Left renal cortex interstitium (tissue), 4 donors: ENCODE measurements at places on chromosomes 12 and 14. TPM values are rescaled to one million over a fixed set of nuclear protein-coding genes. Genes with fewer than 3 reads are reported as not detected.

DNA sequence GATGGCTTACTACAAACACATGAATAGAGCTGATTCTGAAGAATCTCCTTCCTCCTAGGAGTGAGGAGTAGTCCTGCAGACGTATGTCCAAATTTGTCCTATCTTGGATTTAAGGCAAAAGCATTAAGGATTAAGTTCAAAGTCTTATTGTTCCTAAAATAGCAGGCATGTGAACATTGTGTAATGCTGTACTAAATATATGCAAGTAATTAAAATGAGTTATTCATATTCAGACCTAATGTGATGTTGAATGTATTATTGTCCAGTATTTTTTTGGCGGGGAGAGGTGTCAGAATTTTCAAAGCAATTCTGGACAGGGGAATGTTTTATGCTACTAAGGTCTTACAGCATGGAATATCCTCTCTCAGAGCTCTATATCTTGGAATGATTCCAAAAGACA lies 60.7 kb upstream of the STK38L start:
- DNase-seq, result no peak

The TAS2R7 gene
- polyA plus RNA-seq, result not detected

DNA sequence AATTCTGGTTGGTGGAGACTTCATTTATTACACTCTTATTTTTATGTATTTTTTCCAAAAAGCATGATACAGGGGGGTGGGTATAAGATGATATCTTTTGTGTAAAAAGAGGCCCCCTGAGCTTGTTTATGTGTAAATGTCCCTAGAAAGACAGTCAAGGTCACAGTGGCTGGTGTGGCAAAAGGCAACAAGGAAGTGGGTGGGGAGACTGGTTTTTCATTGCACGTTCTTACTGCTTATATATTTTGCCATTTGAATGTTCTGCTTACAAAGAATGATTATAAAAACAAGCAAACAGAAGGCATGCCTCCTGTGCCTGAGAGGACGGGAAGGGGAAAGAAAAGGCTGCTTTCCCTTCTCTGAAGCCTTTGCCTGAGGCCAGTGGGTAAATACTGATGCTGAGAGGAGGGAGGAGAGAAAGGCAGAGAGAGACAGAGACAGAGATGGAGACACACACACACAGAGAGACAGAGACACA lies 24.1 kb upstream of the ADIPOR2 start:
- no peak for DNase-seq

GRCh38 chr12:109343677-109344076 lies 4.0 kb upstream of the MYO1H start:
- no peak for DNase-seq

DNA sequence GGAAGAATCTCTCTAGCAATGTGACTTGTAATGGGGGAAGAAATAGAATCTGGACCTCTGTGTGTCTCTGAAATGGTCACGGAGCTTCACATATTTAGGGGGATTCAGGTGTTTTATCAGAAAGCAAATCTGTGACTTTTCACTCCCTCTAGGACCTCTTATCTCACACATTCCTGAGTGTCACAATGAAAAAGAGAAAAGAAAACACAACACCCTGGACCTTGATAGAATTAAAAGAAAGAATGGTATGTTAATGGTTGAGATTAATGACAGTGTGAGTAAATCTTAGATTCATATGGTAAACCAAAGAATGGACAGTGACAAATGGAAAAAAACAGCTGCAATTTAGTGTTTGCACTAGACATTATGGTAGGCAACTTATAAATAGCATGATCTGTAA lies 68.5 kb downstream of the PKP2 start:
- no peak for DNase-seq

- no peak for DNase-seq
These were observed 254.4 kb upstream of the BTG1 start for GRCh38 chr12:92400006-92400405.

GRCh38 chr14:39432619-39433451 lies 602 bp upstream of the FBXO33 start:
- DNase-seq, result peak; percentile 80

The GLIPR1L1 gene
- polyA plus RNA-seq, result 0.24 TPM

DNA sequence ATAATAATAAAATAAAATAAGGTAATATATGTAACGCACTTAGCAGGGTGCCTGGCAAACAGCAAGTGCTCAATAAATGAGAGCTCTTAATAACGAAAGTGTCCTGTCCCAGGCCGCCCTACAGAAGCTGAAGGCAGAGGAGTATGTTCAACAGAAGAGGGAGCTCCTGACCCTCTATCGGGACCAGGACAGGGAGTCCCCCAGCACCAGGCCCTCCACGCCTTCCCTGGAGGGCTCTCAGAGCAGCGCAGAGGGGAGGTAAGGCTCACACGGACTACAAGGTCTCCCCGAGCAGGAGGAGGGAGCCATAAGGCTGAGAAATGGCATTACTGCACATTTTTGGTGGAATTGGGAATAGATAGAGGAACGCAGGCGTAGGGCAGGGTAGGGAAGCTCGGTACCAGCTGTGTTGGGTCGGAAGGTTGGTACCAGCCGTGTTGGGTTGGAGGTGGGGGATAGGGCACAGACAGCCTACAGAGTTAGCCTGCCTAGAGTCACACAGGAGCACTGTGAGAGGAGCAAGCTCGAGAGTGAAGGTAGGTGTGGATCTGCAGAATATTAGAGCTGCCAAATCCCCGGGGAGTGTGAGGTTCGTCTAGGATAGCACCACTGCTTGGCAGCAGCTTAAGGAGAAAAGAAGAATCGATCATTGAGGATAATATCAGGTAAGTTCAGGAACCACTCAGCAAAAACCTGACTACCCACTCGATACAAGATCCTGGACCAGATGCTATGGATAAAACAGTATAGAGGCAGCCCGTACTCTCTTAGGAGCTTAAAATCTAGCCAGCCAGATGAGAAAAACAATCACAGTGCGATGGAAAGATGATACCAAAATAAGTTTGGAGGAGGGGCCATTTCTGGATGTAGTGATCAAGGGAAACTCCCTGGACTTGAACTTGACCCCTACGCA lies 15.3 kb downstream of the TNFRSF1A start:
- DNase-seq, result no peak

DNA sequence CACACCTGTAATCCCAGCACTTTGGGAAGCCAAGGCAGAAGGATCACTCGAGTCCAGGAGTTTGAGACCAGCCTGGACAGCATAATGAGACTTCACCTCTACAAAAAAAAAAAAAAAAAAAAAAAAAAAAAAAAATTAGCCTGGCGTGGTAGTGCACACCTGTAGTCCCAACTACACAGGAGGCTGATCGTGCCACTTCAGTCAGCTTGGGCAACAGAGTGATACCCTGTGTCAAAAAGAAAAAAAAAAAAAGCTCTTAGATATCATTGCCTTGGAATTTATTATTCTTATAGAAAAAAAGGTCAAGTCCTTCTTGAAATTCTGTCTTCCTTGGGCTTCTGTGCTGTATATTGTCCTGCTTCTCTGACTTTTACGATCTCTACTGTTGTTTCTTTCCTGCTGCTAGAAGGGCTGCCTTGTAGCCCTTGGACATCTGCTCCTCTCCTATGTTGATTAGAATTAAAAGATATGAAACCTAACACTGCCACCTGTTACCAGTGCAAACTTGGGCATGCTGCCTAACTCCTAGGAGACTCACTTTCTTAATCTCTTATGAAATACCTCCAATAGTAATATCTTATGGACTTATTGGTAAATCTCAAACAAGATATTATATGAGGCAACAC lies 5.7 kb downstream of the TMEM19 start:
- no peak for DNase-seq

DNA sequence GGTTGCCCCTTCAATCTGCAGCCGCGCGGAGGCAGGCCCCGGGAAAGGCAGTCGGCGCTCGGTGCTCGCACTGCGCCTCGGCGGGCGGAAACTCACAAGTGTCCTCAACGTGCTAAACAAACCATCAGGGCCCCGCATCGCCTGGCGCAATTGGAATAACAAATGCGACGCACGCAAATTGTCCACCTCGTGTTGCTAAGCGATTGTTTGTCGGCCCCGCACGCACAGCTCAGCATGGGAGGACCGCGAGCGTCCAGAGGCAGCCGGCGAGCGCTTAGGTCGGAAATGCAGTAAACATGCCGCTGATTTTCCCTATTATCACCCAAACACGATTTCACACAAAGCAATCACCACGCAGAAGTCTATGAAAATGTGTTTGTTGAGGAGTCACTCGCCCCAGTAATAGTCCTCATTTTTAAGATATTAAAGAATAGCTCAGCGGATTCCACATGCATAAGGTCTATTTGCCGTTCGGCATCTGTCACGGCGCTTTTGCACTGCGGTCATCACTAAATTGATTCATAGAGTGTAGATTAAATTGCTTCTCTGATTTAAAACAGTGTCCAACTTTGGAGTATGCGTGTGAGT lies 3.2 kb upstream of the GSC start:
- DNase-seq, result no peak

The MANSC1 gene
- 32.8 TPM for polyA plus RNA-seq

The PDZRN4 gene
- polyA plus RNA-seq, result 3.5 TPM

The MUCL1 gene
- 0.41 TPM for polyA plus RNA-seq

DNA sequence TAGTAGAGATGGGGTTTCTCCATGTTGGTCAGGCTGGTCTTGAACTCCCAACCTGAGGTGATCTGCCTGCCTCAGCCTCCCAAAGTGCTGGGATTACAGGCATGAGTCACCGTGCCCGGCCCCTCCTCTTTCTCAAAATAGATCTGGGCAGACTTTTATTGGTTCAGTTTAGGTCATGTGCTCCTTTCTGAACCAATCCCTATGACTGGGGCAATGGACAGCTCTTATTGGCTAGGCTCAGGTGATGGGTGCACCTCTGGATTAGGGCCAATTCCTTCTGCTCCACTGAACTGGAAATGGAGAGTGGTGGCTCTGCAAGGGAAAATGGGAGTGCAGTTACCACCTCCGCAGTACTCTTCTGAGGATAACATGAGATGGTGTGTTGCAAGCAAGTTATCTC lies 6.2 kb upstream of the ATP6V0A2 start:
- no peak for DNase-seq

GRCh38 chr12:11581179-11581755 lies 68.2 kb upstream of the ETV6 start:
- peak; percentile 53 for DNase-seq

The TMPRSS12 gene
- polyA plus RNA-seq, result 0.10 TPM

- DNase-seq, result no peak
These were observed 77.9 kb downstream of the NPAS3 start for GRCh38 chr14:33016613-33017012.

- DNase-seq, result no peak
These were observed 1.5 kb upstream of the TSPAN8 start for GRCh38 chr12:71159264-71159663.

GRCh38 chr12:20119596-20120402 lies 248.5 kb upstream of the PDE3A start:
- DNase-seq, result no peak

DNA sequence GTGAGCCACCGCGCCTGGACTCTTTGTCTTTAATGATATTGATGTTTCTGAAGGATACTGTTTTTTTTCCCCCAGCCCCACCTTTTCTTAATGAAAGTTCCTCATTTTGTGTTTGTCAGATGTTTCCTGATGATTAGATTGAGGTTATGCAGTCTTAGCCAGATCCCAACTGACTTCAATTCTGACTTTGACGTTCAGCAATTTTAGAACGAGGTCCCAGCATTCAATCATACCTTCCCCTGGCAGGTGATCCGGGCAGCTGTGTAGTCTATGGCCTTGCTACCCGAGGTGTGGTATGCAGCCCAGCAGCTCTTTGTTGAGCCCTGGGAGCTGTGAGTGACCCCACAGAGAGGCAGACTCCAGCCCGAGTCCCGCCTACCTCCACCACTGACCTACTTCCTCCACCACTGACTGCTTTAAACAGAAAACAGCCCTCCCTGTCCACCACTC lies 82.7 kb downstream of the LGMN start:
- DNase-seq, result no peak

- DNase-seq, result no peak
These were observed 9.6 kb downstream of the OR6S1 start for GRCh38 chr14:20631880-20632389.

The MIP gene
- not detected for polyA plus RNA-seq

GRCh38 chr14:75522983-75523318 lies 682 bp downstream of the BATF start:
- no peak for DNase-seq

GRCh38 chr14:95233702-95234241 lies 76.4 kb upstream of the DICER1 start:
- DNase-seq, result no peak

DNA sequence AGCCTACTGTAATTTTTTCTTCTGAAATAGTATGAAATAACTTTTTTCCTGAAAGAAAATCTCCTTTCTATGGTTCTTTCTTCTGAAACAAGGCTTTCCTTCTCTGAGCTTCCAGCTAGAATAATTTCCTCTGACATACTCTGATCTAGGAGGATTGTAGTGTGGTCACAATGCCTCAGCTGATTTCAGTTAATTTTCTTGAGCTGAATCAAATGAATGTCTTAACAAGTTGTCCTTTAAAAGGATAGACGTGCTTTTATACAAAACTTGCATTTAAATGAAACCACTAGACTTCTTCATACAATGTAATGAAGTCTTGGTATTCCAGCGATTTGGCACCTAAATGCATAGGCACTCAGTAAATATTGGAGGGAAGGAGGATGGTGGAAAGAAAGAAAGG lies 94.4 kb downstream of the BICD1 start:
- DNase-seq, result no peak

The ESPL1 gene
- 18.1 TPM for polyA plus RNA-seq

GRCh38 chr14:24659916-24660570 lies 26.1 kb upstream of the GZMB start:
- DNase-seq, result no peak

GRCh38 chr12:24361877-24362580 lies 412.6 kb upstream of the SOX5 start:
- no peak for DNase-seq

The MYF5 gene
- polyA plus RNA-seq, result not detected

GRCh38 chr12:94570161-94570560 lies 80.2 kb downstream of the TMCC3 start:
- no peak for DNase-seq

The ITFG2 gene
- 82.3 TPM for polyA plus RNA-seq

GRCh38 chr14:105126126-105126980 lies 42.2 kb downstream of the JAG2 start:
- no peak for DNase-seq

- no peak for DNase-seq
These were observed 132.4 kb downstream of the GCH1 start for GRCh38 chr14:54769951-54770863.

- DNase-seq, result no peak
These were observed 8.7 kb downstream of the HDAC7 start for GRCh38 chr12:47811072-47811396.
